ENCODE measurements at places on chromosomes 12 and 14. TPM values are rescaled to one million over a fixed set of nuclear protein-coding genes. Genes with fewer than 3 reads are reported as not detected.

The KRT79 gene
- not detected for polyA plus RNA-seq

The OR6C4 gene
- polyA plus RNA-seq = not detected

The FITM1 gene
- polyA plus RNA-seq = 2.8 TPM

The A2M gene
- polyA plus RNA-seq = 74.4 TPM

The FGF23 gene
- polyA plus RNA-seq = 6.5 TPM

The APOF gene
- 0.06 TPM for polyA plus RNA-seq

The SRGAP1 gene
- polyA plus RNA-seq = 8.6 TPM

The MYO1A gene
- 385 TPM for polyA plus RNA-seq

The INHBE gene
- polyA plus RNA-seq = 0.28 TPM

The ADAMTS20 gene
- 0.49 TPM for polyA plus RNA-seq

The MSI1 gene
- 8.2 TPM for polyA plus RNA-seq

The KRT7 gene
- polyA plus RNA-seq = 8.6 TPM

The PARPBP gene
- polyA plus RNA-seq = 9.3 TPM

The SERPINA4 gene
- 46.0 TPM for polyA plus RNA-seq

The ARMH4 gene
- polyA plus RNA-seq = 3.8 TPM

The TAMALIN gene
- polyA plus RNA-seq = 9.6 TPM

The TMEM132D gene
- polyA plus RNA-seq = 0.55 TPM

The MGAT4C gene
- 0.43 TPM for polyA plus RNA-seq

The CCDC38 gene
- polyA plus RNA-seq = 0.36 TPM

The RIN3 gene
- 15.6 TPM for polyA plus RNA-seq

The COCH gene
- polyA plus RNA-seq = 2.2 TPM

The KRT74 gene
- not detected for polyA plus RNA-seq

The CDCA3 gene
- polyA plus RNA-seq = 29.1 TPM

The SPX gene
- polyA plus RNA-seq = 3.5 TPM

The CHGA gene
- 708 TPM for polyA plus RNA-seq

The SRSF5 gene
- polyA plus RNA-seq = 565 TPM

The AQP2 gene
- polyA plus RNA-seq = 0.01 TPM

The RASAL1 gene
- polyA plus RNA-seq = 0.69 TPM

The CD69 gene
- polyA plus RNA-seq = 12.3 TPM

The SERPINA10 gene
- polyA plus RNA-seq = 0.90 TPM

The PIK3C2G gene
- polyA plus RNA-seq = 2.1 TPM

The CBLN3 gene
- polyA plus RNA-seq = 5.6 TPM

The KLRC1 gene
- 3.7 TPM for polyA plus RNA-seq

The DERA gene
- polyA plus RNA-seq = 68.0 TPM

The IFI27L1 gene
- 30.7 TPM for polyA plus RNA-seq

The PRKCH gene
- 7.7 TPM for polyA plus RNA-seq

The MGST1 gene
- polyA plus RNA-seq = 118 TPM

The MUCL1 gene
- polyA plus RNA-seq = not detected

The INHBC gene
- 0.40 TPM for polyA plus RNA-seq

The RAD9B gene
- polyA plus RNA-seq = 0.49 TPM

The LRP1 gene
- 100 TPM for polyA plus RNA-seq

The CLSTN3 gene
- 71.7 TPM for polyA plus RNA-seq

The GUCY2C gene
- polyA plus RNA-seq = 126 TPM

The SYNDIG1L gene
- polyA plus RNA-seq = 0.10 TPM

The SOCS4 gene
- polyA plus RNA-seq = 12.0 TPM

The CARMIL3 gene
- polyA plus RNA-seq = 2.4 TPM

The WNT1 gene
- not detected for polyA plus RNA-seq

The CLECL1 gene
- polyA plus RNA-seq = 0.31 TPM

The SERPINA1 gene
- polyA plus RNA-seq = 1,712 TPM

The MYF5 gene
- 0.07 TPM for polyA plus RNA-seq

Measured in large intestine (tissue), 12 donors.